AG04450 (cell line): ENCODE measurements at places on chromosomes 2 and 18.

GRCh38 chr2:205780645-205781044 lies 98.3 kb downstream of the NRP2 start:
- no peak for DNase-seq

DNA sequence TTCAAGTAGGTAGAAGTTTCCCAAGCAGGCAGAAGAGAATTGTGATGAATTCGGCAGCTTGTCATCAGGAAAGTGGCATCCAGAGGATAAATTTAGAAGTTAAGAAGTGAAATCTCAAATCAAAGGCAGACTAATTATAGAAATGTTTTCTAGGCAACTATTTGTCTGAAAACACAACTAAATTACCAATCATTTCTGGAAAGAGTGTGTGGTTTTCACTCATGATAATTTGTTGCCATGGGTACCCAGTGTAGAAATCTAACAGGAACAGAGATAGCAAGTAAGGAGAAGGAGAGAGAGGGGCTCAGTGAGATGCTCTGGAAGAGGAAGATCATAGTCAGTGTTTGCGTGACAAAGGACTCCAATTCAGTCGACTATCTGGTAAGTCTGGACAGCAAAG lies 208.1 kb downstream of the NCKAP5 start:
- DNase-seq: no peak

- no peak for DNase-seq
Observed at GRCh38 chr2:47899915-47900816, 6.1 kb downstream of the FBXO11 start.

DNA sequence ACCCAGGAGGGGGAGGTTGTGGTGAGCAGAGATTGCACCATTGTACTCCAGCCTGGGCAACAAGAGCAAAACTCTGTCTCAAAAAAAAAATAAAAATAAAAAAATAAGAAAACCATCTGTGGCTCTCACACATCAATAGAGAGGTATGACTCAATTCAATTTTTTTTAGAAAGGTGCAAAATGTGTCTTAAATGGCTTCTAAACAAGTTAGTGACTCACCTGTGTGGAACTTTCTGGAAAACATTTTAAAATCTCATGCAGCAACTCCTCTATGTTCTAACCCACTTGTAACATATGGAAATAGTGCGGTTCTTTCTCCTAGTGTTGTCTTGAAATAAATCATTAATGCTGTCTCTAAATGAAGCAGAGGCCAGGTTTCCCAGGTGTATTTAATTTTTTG lies 10.7 kb upstream of the SULT1C4 start:
- no peak for DNase-seq

DNA sequence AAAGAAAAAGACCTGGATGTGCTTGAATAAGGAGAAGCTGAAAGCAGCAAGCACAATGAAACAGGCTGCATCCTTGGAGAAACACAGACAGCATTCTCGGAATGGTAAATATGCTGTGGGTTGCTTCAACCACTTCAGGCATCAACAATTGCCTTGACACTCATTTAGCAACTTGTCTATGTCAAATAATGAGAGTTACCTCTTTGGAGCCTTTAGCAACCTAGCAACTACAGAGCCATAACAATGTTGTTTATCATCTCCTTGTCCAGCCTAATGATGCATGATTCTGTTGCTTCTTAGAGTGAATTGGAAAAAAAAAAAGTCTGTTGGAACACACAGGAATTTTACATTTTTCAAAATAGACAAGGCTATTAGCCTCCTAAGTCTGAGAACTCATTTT lies 410.6 kb downstream of the PIK3C3 start:
- no peak for DNase-seq

GRCh38 chr2:67043781-67044478 lies 353.2 kb upstream of the ETAA1 start:
- DNase-seq: no peak

DNA sequence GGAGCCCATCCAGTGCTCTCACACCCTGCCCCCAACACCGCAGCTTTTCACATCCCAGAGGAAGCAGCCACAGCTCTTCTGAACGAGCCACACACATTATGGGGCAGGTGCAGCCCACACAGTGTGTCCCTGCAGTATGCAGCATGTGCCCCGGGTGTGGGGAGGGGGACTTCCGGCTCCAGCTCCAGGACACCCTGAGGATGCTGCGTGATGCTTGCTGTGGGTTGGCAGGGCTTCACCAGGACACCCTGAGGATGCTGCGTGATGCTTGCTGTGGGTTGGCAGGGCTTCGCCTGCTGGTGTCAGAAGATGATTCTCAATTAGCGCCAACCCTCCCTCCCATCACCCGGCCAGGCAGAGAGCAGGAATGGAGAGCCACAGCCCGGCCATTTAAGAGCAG lies 193.9 kb downstream of the EIPR1 start:
- no peak for DNase-seq

DNA sequence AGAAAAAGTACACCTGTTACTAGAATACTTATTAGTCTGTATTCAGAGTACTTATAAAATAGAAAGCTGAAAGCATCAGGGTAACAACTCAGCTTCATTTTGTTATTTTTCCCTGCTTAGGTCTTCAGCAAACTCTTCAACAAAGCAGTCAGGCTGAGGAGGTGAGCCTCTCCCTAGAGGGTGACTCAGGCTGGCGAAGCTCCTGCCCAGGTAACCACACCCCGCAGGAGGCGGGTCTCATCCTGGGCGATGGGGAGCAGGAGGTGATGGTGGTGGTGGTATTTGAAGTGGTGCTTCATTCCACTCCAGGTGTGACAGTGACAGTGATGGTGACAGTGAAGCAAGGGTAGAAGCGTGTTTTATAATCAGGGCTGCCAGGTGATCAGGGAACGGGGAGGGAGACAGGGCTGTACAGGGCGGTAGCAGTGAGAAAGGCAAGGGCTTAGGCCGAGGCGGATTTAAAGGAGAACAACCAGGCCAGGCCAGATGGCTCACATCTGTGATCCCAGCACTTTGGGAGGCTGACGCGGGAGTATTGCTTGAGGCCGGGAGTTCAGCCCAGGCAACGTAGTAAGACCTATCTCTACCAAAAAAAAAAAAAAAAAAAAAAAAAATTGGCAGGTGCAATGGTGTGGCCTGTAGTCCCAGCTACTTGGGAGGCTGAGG lies 127.1 kb downstream of the SOCS6 start:
- DNase-seq: no peak

- DNase-seq: no peak
Observed at GRCh38 chr2:57760381-57760801, 286.2 kb upstream of the VRK2 start.

DNA sequence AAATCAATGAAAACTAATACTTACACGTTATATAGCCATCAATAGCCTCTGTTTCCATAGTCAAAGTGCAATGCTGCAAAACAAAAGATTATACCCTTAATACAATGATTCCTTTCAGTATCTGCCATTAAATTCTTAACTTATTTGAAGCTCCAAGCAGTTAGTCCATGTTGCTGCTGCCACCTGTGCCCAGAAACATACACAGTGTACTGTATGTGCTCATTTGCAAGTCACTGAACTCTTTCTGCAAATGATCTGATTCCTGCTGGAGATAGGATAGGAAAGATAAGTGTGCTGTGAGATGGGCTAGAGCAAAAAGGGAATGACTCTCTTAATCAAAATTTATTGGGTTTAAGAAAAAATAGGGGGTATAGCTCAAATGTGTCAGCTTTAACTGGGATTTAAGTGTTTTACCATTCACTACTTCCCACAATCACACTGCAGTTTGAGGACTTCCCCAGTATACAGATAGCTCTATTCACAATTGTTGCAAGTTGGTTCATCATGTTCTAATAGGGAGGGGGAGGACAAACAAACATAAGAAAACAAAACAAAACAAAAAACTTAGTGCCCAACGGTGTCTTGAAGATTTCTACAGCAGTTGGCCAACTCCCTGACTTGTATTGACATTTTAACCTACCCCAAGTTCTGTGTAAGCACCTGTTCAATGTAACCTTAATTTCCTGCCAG lies 2.7 kb downstream of the IKZF2 start:
- no peak for DNase-seq

DNA sequence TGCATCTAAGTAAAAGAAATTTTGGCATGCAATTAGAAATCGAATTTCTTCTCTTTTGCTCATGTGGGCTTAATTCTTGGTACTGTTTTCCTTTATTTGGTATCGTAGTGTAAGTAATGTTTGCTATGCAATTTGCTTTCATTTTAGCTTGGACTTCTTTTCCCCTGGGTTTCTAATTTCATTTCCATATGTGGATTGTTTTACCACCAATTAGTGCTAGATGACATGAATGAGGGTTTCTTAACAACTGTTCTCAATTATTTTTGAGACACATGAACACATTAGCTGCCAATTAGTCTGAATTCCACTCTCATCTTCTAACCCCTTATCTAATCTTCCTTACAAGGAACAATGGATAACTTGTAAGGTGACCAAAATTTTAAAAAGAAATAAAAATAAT lies 1047.2 kb upstream of the PIK3C3 start:
- no peak for DNase-seq

- DNase-seq: no peak
Observed at GRCh38 chr18:74944676-74945075, 264.3 kb downstream of the PTGR3 start.

DNA sequence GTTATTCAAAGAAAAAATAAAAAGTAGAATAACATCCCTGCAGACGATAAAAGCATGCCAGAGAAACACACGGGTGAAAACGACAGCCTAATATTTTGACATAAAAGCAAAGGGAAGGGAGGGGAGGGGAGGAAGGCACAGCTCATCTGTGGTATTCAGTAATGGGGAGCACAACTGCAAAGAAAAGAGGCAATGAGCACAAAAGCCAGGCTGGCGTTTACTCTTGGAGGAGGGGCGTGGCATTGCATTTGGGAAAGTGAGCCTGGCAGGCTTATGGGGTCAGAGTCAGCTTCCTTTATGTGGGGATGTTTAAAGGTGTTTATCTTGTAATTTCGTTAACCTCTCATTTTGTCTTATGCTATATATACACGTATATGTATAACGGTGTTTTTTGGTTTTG lies 53.2 kb downstream of the STEAP3 start:
- DNase-seq: no peak

- DNase-seq: no peak
Observed at GRCh38 chr18:51330148-51330547, 132.7 kb upstream of the MEX3C start.

DNA sequence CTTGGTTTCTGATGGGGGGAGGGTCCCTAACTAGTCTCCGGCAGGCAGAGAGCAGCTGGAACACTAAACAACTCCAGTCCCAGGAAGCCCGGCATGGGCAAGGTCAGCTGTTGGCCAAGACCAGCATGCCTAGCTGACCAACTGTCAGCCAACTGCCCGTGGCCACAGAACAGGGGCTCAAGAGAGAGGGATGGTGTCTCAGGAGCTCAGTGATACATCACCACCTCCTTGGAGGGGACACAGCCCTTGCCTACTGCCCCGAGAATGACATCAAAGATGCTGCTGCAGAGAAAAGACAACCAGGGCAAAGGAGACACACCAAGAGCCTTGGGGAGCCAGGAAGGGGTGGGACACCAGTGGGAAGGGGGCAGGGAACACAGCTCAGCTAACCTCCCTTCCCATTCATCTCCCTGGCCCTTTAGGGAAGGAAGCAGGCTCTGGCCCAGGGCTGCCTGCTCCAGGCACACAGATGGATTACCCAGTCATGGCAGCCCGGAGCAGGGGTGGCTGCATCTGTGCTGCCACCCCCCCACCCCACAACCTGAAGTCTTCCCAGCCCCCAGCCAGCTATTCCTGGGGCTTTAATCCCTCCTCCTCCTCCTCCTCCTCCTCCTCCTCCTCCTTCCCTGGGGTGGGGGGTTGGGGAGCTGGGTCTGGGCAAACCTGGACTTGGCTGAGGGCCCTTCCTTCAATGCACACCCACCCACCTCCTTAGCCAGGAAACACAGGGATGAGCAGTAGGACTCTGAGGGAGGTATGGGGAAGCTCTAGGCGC lies 1.9 kb downstream of the BIN1 start:
- no peak for DNase-seq

- DNase-seq: no peak
Observed at GRCh38 chr2:2187196-2187595, 143.9 kb downstream of the MYT1L start.

- no peak for DNase-seq
Observed at GRCh38 chr2:33588232-33588631, 10.9 kb downstream of the FAM98A start.

DNA sequence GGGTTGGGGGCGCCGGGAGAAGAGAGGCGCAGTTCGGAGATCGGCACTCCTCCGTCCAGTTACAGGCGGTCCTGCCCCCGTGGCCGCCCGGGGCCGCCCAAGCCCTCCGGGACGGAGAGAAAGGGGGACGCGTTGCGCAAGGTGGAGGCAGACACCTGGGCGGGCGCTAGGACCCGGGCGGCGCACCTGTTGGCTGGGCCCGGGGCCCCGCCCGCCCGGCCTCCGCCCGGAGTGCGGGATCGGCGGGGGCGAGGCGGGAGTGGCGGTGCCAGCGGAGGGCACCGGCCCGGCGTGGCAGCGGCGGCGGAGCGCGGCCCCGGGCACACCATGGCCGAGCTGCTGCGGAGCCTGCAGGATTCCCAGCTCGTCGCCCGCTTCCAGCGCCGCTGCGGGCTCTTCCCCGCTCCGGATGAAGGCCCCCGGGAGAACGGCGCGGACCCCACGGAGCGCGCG lies at the start of gene SGPP2:
TSS of gene SGPP2 (plus strand) at position 268 of the 453 bp plus-strand sequence. CDS start at position 328, 60 bp downstream.
- no peak for DNase-seq

GRCh38 chr2:231343006-231343710 lies 52.4 kb upstream of the B3GNT7 start:
- no peak for DNase-seq

DNA sequence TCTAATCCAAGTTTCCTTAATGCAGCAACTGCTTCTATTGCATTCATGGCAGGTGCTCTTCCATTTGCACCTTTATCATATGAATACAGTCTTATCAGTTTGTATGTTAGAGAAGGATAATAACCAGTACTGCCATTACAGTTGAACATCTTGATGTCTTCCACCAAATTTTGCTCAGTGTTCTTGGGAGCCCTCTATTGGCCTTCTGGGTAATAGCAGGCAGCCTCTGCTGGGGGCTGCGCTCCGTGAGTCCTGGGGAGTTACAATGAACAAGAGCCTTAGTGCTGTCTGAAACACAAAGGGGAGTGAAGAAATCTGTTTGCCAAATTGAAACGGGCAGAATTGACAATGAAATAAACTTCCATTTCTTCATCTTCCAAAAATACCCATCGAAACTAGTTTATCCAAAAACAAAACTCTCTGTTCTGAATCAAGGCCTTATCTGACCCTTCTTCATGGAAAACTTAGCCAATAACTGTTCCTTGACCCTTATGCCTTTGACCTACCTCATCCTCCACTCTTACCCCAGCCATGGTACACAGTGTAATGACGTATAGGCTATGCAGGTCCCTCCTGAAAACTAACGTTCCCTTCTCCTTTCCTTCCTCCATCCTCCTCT lies 79.9 kb downstream of the ALK start:
- DNase-seq: peak; percentile 3

- no peak for DNase-seq
Observed at GRCh38 chr18:49784427-49785185, 28.7 kb downstream of the ACAA2 start.

DNA sequence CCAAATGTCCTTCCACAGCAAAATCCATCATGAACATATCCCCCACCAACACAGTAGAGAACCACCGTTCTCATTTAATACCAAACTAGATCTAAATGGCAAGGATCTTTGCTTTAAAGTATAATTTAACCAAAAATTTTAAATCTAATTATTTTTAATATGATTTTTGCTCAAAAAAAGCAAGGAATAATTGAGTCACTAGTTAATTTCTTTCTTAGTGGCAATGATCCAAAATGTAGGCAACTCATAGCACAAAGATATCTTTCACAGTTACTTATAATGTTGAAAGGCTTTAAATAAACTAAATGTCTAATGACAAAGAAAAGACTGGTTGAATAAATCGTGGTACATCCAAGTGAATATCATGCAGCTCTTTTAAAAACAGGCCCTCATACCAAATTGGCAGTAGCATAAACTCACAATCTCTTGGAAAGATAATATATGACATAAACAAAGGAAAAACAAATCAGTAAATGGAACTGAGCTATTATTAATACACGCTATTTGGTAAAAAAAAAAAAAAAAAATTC lies 20.3 kb downstream of the PTPN2 start:
- no peak for DNase-seq
